ENCODE measurements at places on chromosomes 5 and 9.

DNA sequence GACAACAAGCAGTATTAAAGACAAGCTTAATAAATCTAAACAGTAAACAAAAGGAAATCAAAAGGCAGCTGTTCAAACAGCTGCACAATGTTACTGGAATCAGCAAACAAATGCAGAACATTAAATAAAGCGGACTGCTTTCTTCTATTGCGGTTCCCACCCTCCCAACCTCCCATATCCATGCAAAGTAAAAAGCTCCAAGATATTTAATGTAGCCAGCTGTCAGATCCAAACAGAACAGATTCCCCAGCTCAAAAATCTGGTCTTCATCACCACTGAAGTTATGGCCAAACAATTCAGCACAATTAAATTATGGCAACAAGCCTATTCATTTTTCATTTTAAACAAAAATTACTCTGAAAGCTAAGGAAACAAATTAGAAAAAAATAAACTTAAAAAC lies 75.9 kb downstream of the SLC38A9 start:
- no peak for DNase-seq

GRCh38 chr5:151598984-151599383 lies 7.9 kb upstream of the FAT2 start:
- no peak for DNase-seq

DNA sequence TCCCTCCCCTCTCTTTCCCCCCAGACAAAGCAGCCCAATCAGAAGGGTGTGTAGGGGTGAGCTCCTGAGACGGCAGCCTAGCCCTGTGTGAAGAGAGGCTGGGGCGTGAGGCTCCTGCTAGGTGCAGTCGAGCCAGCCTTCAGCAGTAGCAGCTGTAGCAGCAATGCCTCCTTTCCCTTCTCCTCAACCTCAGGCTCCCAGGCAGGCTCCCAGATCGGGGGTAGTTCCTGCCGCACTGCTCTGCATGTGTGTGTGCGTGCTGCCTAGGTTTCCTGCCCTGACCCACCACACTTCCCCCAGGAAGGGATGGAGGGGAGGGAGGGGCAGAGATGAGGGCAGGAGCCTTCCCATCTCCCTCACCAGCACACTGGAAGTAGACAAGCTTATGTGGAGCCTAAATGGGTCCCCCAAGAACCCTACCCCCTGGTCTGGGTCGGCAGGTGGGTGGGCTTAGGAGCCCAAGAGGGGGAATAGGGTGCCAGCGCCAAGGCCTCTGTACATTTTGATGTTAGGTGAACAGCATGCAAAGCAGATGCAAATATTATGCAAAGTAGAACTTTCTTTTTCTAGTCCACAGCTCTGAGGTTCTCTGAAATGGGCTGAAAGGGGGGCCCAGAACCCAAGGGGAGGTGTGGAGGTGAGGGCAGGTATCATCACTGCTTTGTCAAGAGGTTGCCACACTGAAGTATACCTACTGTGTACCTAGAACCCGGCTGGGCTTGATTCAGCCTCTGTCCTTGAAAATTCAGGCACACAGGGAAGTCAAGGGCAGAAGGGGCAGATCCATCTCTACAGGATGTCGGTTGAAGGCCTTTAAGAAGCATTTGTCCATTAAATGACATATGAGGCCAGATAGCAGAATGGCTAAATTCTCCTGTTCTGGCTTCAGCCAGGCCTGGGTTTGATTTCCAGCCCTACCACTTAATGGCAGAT lies 57.8 kb downstream of the CXXC5 start:
- peak; percentile 2 for DNase-seq

GRCh38 chr9:4826417-4827166 lies 33.8 kb downstream of the RCL1 start:
- DNase-seq = no peak

GRCh38 chr9:5869315-5870019 lies 21.2 kb upstream of the MLANA start:
- peak; percentile 23 for DNase-seq

GRCh38 chr5:91177085-91177484 lies 206.0 kb downstream of the ARRDC3 start:
- no peak for DNase-seq

GRCh38 chr9:26974927-26975326 lies 18.7 kb downstream of the IFT74 start:
- DNase-seq = no peak

- DNase-seq = peak; percentile 77
Observed at GRCh38 chr9:133147412-133148198, 16.1 kb downstream of the GBGT1 start.

DNA sequence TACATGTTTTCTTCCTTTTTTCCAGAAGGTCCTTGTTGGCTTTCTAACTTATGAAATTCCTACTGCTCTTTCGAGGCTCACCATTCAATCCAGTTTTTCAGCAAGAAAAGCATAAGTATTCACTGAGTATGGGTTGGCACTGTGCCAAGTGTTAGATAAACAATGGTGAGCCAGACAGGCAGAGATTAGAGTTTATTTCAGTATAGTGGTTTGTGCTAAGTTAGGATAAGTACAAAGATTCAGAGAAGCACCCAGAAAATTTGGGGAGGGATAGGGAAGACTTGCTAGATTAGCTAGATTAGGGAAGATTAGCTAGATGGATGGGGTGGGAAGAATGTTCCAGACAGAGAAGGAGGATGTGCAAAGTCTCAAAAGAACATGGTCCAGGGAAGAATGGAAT lies 122.9 kb downstream of the OXCT1 start:
- DNase-seq = no peak

GRCh38 chr9:81513059-81513458 lies 176.3 kb downstream of the TLE1 start:
- DNase-seq = no peak

DNA sequence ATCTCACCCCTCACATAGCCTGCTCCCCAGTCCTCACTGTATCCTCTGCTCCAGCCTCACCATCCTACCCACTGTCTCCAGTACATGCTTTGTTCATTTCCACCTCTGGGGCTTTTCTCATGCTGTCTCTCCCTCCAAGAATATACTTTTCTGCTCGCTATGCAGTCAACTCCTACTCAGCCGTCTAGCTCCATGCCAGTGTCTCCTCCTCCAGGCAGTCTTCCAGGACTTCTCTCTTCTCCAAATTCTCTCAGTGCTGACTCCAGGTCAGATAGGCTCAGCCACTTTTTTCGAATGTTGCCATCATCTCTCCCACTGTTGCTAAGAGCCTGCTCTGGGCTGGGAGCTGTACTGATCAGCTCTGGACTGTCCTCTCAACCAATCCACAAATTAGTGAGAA lies 8.0 kb upstream of the DAB2IP start:
- no peak for DNase-seq

GRCh38 chr9:133199648-133200321 lies 9.3 kb downstream of the OBP2B start:
- DNase-seq = peak; percentile 27

- DNase-seq = no peak
Observed at GRCh38 chr5:119123280-119123679, 52.4 kb downstream of the DMXL1 start.

DNA sequence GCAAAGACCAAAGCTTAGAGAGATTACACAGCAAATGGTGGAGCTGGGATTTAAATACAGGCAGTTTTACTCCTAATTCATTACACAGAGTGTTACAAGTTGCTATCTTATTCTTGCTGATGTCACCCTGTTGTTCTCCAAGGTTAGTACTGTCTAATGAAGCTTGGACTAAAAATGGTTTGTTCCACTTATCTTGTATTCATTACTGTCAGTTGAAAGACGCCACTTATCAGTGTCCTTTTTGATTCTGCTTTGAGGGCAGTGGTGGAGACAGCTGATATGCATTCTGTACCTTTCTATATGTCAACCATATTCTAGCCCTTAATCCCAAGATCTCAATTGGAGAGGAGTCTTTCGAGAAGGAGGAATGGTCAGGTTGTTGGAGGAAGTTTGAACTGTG lies 14.0 kb upstream of the DENND4C start:
- DNase-seq = no peak

DNA sequence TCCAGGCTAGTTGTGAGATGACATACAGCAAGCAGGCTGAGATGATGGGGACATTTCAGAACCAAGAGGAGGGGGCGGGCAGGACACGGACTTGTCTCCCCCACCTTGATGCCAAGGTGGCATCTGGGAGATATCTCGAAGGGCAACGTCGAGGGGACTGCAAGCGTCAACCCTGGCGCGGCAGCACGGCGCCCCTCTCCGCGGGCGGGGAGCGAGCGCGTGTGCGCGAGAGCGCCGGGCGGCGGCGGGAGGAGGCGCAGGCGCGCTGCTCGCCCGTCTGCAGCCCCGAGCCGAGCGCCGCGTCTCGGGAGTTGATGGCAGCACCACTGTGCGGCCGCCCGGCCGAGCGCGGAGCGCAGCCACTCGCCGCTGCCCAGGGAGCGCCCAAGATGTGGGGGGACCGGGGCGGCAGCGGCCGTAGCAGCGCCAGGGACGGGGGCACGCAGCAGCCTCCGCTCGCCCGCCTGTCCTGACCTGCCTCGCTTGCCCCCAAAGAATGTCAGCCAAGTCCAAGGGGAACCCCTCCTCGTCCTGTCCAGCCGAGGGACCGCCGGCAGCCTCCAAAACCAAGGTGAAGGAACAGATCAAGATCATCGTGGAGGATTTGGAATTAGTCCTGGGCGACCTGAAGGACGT lies at the start of gene PRR16:
Gene PRR16 (plus strand): TSS at position 310 of the 636 bp plus-strand sequence.
- no peak for DNase-seq

- DNase-seq = no peak
Observed at GRCh38 chr9:77663754-77664153, 15.6 kb upstream of the GNA14 start.

DNA sequence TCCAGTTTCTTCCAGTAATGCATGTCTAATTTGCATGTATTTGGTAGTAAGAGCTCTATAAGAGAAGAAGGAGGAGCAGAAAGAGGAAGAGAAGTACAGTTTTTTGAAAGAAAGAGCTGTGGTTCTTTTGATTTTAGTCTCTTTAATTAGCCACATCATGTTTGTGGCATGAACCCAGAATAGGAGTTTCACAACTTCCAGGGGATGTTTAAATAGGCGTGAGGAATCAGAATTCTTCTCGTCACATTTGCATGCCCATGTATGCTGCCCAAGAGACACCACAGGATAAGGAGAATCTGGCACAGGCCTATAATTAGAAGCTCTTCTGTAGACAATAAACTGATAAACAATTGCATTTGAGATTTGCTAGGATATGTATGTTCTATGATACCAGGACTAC lies 78.7 kb downstream of the GAS1 start:
- no peak for DNase-seq

- DNase-seq = peak; percentile 70
Observed at GRCh38 chr5:140041492-140042392, 1.4 kb downstream of the NRG2 start.

- DNase-seq = no peak
Observed at GRCh38 chr5:4614088-4614487, 526.0 kb upstream of the ADAMTS16 start.
